ENCODE measurements at places on chromosomes 4 and X.

DNA sequence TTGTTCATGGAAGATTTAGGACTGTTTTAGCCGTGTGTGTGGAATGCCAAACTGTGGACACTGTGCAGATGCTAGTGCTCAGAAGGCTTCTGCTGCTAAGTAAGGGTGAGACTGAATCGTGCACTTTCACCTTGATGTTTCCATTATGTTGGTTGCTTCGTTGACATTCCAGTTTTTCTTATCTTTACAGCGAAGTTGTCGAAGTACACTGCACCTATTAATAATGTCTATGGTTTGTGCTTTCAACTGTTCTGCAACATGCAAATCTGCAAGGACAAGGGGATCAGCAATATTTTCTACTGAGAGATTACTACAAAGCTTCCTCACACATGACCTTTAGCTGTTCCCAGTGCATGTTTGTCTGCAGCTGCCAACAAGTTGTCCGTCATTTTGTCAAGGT is 67.7 kb downstream of the UGT2A3 start:
- no peak for DNase-seq

GRCh38 chr4:1151541-1151940 is 20.8 kb downstream of the SPON2 start:
- DNase-seq: no peak

GRCh38 chr4:55125763-55126541 is 557 bp upstream of the KDR start:
- no peak for DNase-seq

- no peak for DNase-seq
Observed at GRCh38 chr4:57710053-57710452, 599.9 kb upstream of the IGFBP7 start.

- DNase-seq: no peak
Observed at GRCh38 chr4:73705056-73705432, 35.3 kb upstream of the CXCL8 start.

DNA sequence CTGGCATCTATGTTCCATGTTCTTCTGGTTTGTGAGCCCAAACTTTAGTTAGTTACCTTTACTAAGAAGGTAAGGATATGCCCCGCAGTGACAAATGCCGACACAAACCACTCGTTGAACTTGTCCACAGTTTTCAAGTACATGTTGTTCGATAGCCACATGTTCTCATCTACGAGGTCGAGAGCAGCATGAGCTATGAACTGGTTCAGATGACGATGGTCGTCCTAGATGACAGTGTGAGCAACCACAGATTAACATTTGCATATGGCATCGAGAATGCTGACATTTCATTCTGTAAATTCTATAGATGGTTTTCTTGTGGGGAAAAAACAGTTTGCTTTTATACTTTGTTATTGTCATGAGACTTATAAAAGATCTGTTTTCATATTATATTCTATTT is 18.0 kb downstream of the TRAPPC2 start:
- no peak for DNase-seq

DNA sequence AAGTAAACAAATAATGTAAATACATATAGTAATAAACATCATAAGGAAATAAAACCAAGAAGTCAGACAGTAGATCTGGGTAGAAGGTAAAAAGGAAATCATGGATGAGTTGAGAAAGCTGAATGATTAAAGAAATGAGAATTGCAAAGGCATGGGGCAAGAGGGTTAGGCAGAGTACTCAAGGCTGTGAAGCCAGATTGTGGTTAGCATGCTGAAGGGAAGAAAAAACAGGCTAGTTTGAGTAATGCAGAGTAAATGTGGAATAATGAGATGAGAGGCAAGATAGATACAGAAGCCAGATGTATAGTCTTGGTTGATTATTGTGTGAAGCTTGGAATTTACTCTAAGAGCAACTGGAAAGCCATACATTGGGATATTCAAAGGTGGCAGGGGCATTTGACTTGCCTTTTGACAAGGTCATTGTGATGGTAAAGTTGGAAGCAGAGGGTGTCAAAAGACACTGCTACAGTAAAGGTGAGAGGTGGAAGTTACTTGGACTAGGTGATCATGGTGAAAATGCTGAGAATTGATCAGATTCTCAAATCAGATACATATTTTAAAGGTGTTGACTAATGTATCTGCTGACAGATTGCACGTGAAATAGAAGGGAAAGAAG is 307.0 kb downstream of the FSTL5 start:
- DNase-seq: no peak

GRCh38 chrX:68936608-68937007 is 107.8 kb downstream of the EFNB1 start:
- no peak for DNase-seq

DNA sequence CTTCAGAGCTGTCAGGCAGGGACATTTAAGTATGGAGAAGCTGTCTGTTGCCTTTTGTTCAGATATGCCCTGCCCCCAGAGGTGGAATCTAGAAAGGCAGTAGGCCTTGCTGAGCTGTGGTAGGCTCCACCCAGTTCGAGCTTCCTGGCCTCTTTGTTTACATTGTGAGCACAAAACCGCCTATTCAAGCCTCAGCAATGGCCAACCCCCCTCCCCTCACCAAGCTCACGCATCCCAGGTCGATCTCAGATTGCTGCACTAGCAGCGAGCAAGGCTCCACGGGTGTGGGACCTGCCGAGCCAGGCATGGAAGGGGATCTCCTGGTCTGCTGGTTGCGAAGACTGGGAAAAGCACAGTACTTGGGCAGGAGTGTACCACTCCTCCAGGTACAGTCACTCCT is 59.3 kb downstream of the ZNF674 start:
- no peak for DNase-seq
